ENCODE measurements at places on chromosomes 1 and 21.

GRCh38 chr1:84350104-84350503, 48.2 kb upstream of the DNASE2B start:
- DNase-seq = no peak

GRCh38 chr1:109767637-109768334, 4.1 kb upstream of the EPS8L3 start:
- DNase-seq = no peak

- no peak for DNase-seq
Observed at GRCh38 chr1:171834821-171835220, 6.5 kb upstream of the DNM3 start.

- DNase-seq = no peak
Observed at GRCh38 chr21:33033961-33034413, 8.3 kb downstream of the OLIG2 start.

GRCh38 chr1:89190017-89190416, 8.7 kb downstream of the GBP4 start:
- DNase-seq = no peak

DNA sequence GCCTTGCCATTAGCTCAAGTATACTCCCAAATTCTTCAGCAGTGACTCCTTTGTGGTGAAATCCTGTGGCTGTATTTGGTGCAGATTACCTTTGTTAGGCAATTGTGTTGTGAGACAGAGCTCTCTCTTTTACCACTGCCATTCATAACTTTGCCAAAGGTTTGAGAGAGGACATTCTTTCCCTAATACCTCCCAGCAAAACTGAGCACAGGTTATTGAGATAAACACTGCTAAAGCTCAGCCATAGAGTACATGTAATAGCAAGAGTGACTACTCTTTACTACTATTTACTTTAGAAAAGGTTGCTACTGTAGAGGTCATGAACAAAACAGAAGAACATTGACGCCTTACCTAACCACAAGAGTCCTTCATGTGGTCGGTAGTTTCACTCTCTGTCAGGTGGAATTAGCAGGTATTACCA, 514.0 kb upstream of the ADAMTS5 start:
- DNase-seq = no peak

DNA sequence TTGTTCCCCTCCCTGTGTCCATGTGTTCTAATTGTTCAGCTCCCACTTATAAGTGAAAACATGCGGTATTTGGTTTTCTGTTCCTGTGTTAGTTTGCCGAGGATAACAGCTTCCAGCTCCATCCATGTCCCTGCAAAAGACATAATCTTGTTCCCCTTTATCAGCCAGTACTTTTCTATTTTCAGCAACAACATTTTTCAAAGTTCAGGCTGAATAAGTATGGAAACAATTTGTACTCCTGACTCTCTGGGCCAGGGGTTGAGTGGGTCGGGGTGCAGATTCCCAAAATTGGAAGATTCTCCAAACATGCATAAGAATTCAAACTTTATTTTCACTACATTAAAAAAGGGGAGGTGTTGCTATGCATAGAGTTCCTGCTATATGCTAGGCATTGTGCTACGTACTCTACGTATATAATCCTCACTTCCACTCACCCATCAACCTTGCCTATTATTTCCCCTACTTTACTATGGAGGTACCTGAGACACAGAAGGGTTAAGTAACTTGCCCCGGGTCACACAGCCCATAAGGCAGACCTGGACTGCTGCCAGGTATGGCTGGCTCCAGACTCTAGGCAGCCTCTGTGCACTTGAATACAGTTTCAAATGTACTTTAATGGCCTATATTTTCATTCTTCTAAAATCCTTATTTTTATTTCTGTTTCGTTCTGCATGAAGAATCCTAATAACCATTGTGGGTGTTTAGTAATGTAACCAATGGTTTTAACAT, 117.1 kb upstream of the C8B start:
- no peak for DNase-seq

DNA sequence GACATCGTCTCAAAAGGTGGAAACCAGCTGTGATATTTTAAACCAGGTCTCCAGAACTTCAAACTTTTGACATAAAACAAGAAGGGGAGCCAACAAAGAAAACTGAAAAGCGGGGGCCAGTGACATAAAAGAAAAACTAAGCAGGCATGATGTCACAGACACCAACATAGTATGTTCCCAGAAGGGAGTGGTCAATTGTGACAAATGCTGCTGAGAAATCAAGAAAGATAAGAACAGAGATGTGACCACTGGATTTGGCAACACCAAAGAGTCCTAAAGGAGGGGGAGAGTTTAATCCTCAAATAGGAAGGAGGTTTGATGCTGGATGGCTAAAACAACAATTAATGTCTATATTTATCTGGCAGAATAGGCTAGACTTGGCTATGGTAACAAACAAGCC, 2.3 kb upstream of the RNF19B start:
- DNase-seq = no peak

DNA sequence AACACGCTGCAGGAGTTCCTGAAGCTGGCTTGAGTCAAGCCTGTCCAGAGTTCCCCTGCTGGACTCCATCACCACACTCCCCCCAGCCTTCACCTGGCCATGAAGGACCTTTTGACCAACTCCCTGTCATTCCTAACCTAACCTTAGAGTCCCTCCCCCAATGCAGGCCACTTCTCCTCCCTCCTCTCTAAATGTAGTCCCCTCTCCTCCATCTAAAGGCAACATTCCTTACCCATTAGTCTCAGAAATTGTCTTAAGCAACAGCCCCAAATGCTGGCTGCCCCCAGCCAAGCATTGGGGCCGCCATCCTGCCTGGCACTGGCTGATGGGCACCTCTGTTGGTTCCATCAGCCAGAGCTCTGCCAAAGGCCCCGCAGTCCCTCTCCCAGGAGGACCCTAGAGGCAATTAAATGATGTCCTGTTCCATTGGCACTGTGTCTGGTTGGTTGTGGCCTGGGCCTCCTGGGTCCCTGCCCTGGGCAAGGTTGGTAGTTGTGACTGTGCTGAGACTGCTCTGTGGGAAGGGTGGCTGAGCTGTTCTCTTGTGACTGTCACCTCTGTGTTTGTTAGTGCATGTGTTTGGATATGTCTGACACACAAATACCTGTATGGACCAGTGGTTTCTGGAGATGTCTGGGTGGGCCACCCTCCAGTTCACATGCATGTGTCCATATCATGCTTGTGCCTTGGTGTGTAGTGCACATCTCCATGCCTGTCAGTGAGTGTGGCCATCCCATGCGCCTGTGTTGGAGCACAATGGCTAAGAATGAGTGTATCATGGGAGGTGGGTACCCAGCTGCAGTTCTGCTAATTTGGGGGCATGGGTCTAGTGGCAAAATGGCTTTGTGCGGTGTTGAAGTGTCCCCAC, 1.4 kb downstream of the SH3BGRL3 start:
- no peak for DNase-seq

DNA sequence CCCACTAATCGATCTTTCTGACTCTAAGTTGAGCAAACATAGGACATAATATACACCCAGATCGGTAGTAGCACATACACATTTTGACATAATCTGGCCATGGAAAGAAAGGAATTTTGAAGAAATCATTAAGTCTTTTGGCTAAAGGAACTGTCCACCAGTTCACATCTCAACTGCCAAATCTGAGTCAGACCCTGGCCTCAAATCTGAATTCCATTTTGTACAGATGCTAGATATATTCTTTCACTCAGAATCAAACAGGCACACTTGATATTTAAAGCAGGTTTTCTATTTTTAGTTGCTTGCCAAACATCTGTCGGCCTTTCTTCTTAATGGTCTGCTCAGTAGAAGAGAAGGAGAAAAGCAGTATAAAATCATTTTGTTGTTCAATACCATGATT, 281.8 kb downstream of the BARHL2 start:
- DNase-seq = no peak

GRCh38 chr21:16125274-16125673, 395.5 kb downstream of the USP25 start:
- no peak for DNase-seq

DNA sequence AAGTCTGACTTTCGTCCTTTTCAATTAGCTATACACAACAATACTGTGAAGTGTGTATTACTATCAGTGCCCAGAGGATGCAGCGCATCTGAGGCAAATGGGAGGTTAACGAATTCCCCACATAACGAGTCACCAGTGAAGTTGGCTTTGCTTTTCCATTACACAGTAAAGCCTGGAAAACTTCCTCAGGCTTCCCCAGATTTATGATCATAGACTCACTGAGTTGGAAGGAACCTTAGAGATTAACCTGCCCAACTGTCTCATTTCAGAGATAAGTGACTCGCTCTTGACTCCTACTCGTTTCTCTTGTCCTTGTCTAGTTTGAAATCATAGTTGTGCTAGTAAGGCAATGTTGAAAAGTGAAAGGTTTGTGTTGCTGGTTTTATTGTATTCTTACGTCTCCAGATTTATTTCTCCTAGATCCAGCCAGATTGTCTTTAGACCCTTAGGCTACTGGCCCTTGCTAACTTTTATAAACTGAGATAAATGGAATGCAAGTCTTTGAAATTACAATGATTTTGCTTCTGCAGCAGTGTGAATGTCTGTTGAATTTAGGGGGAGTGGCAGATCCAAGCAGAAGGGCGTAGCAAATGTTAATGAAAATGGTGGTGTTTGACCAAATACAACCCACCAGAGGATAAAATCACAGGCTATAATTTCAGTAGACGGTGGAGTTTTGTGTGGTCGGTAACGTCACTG, 17.3 kb downstream of the S1PR1 start:
- DNase-seq = no peak

GRCh38 chr1:78045926-78046778, at the start of gene GIPC2:
GIPC2 (plus strand) TSS chr1:78045966; CDS start chr1:78046095, 129 bp downstream.
- no peak for DNase-seq

DNA sequence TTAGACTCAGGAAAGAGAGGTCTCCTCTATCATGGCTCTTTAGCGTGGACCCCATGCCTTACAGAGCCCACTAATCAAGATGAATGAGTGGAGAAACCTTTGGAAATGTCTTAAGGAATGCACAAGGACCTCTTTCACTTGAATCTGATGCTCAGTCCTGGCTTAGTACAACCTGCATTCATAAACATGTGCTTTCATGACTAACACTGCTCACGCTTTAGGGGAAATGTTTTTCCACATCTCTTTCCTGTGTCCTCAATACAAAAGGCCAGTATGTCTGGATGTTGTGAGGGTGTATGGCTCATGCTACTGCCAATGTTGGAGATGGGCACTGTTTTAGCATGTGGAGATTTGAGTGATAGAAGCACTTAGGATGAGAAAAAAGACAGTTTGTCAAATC, 14.2 kb upstream of the GNG12 start:
- no peak for DNase-seq

- no peak for DNase-seq
Observed at GRCh38 chr1:101438359-101438758, 201.5 kb downstream of the S1PR1 start.

- DNase-seq = no peak
Observed at GRCh38 chr1:116759636-116760035, 5.4 kb downstream of the CD2 start.

- no peak for DNase-seq
Observed at GRCh38 chr1:203360547-203361185, 9.7 kb upstream of the FMOD start.

DNA sequence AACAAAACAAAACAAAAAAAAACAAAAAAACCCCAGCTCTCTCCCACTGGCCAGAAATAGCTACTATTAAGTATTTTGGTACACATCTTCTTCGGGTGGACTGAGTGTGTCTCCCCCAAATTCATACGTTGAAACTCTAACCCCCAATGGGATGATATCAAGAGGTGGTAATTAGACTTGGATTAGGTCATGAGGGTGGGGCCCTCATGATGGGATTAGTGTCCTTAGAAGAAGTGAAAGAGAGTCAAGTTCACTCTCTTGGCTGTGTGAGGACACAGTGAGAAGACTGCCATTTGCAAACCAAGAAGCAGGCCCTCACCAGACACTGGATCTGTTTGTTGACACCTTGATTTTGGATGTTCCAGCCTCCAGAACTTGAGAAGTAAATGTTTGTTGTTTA, 116.9 kb downstream of the NOS1AP start:
- no peak for DNase-seq

- DNase-seq = no peak
Observed at GRCh38 chr21:46441961-46442498, 16.7 kb upstream of the DIP2A start.

DNA sequence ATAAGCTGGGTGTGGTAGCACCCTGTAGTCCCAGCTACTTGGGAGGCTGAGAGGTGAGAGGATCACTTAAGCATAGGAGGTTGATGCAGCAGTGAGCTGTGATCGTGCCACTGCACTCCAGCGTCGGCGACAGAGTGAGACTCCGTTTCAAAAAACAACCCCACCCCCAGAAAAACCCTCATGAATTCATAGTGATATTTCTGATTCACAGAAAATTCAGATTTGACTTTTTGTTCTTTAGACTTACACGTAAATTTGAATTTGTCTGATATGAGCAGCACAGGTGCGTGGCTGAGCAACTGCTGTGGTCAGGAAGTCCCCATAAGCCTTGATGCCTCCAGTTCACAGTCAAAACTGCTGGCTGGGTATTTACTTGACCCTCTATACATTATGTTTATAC, 10.0 kb upstream of the MORC3 start:
- DNase-seq = peak; percentile 64

DNA sequence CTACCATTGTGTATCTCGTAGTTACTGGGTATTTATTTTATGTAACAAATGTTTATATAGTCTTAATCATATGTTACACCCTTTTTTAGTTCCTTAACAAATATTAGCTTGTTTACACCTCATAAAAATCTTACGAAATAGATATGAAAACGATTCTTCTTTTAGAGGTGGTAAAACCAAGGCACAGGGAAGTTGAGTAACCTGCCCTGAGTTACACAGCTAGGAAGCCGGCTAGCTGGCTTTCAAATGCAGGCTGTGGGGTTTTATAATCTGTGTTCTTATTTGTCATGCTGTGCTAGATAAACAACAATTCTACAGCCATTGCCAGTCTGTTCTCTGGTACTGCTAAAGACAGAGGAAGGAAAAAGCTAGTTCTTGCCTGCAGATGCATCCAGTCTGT, 109.6 kb downstream of the NOS1AP start:
- no peak for DNase-seq

DNA sequence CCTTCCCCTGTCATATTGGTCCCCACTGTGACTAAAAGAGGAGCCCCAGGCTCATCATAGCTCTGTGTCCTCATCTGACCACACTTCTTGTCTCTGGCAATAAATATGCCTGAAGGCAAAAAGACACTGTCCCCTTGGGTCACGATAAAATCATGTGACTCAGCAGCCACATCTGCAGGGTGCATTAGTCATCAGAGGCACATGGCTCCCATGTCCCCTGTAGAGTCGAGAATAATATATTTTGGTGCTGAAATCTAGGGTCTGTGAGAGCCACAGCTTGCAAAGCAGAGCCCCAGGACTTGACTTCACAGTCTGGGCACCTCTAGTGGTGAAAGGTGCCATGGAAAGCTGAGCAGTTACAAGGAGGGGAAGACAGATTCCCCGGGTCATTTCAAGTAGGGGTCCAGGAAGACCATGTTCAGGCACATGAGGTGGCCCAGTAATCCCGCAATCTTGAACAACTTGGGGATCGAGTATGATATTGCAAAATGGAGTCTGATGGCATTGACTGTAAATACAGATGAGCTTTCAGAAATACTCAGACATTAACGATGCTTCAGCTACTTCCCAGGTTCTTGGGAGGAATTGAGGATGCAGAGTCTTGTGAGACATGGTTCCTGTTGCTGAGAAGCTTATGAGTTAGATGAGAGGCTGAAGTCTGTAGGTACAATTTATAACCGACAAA, 68.6 kb downstream of the SLC35F3 start:
- no peak for DNase-seq

- no peak for DNase-seq
Observed at GRCh38 chr21:43364851-43365424, 62.0 kb downstream of the SIK1 start.

Data from CD4-positive, alpha-beta T cell treated with Interleukin-4 for 4 hours (primary cell).